Stimulated activated CD4-positive, alpha-beta T cell treated with anti-CD3 and anti-CD28 coated beads, Interleukin-1b, Interleukin-23, amount 100 ng/mL, for 1 hour (primary cell): ENCODE measurements at places on chromosomes 6 and 20.

- no peak for DNase-seq
These were observed 3.9 kb upstream of the BPIFA2 start for GRCh38 chr20:33163856-33164762.

DNA sequence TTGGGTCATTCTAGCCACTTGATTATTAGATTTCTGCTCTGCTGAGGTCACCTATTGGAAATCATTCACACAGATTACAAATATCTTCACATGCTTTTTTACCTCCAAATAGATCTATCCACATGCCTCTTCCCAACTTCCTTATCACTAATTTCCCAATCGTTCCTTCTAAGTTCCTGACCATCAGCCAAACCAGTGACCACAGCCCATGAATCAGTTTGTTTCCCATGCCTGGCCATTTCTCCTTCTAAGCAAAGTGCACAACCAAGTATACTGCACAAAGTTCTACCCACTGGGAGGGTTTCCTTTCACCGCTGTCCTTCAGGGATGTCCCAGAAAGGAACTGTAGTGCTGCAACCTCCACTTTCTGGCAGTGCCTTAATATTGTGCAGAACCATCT is 140.5 kb upstream of the SYNDIG1 start:
- DNase-seq = no peak

- DNase-seq = no peak
These were observed 156.3 kb upstream of the EPHA7 start for GRCh38 chr6:93575495-93576267.

GRCh38 chr6:128979071-128979470 is 96.1 kb downstream of the LAMA2 start:
- no peak for DNase-seq

DNA sequence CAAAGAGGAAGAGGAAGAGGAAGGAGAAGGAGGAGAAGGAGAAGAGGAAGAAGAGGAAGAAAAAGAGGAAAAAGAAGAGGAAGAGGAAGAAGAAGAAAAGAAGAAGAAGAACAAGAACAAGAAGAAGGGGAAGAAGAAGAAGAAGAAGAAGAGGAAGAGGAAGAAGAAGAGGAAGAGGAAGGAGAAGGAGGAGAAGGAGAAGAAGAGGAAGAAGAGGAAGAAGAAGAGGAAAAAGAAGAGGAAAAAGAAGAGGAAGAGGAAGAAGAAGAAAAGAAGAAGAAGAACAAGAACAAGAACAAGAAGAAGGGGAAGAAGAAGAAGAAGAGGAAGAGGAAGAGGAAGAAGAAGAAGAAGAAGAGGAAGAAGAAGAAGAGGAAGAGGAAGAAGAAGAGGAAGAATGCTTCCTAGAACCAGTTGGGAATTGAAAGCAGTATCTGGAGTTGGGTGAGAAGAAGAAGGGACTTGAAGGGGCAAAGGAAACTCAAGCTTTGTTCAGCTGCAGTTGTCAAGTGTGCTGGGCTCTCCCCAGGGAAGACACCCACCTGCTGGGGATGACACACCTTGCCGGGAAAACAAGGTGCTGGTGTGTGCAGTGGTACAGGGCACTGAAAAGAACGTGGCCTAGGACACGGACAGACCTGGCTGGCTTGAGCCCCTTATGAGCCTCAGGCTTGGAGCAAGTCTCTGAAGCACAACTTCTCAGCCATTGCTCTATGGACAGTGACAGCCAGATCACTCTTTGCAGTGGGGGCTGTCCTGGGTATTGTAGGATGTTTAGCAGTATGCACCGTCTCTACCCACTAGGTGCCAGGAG is 30.1 kb upstream of the ARFGEF2 start:
- no peak for DNase-seq

DNA sequence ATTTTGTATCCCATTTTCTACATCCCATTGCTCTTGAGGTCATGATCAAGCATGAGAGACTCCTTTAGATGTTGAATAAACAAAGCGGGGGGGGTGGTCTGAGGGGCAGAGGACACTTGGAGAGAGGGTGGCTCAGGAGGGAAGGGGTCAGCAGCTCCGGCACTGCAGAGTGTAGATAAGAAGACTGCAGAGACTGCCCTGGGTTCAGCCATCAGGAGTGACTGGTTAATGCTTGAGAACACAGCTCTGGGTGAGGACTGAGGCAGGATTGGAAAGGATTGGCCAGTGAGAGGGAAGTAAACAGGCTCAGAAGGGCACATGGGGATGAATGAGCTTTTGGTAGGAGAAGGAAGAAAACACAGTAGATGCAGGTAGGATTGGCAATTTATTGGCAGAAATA is 205.3 kb upstream of the CNR1 start:
- no peak for DNase-seq

DNA sequence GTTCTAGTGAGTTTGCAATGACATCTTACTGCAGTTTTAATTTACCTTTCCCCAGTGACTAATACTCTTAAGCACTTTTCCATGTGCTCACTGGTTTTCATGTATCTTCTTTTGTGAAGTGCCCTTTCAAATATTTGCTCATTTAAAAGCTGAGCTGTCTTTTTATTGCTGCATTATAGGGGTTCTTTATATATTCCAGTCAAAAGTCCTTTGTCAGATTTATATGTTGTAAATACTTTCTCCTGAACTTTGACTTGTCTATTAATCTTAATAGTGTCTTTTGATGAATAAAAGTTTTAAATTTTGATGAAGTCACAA is 50.2 kb upstream of the ELOVL5 start:
- DNase-seq = no peak

- no peak for DNase-seq
These were observed 11.2 kb upstream of the C20orf144 start for GRCh38 chr20:33650753-33651561.

GRCh38 chr20:35525639-35526038 is 3.8 kb downstream of the C20orf173 start:
- no peak for DNase-seq

- DNase-seq = no peak
These were observed 110.2 kb upstream of the CST7 start for GRCh38 chr20:24838546-24839535.
